ENCODE measurements at places on chromosomes 2 and 18. TPM values are rescaled to one million over a fixed set of nuclear protein-coding genes. Genes with fewer than 3 reads are reported as not detected.

DNA sequence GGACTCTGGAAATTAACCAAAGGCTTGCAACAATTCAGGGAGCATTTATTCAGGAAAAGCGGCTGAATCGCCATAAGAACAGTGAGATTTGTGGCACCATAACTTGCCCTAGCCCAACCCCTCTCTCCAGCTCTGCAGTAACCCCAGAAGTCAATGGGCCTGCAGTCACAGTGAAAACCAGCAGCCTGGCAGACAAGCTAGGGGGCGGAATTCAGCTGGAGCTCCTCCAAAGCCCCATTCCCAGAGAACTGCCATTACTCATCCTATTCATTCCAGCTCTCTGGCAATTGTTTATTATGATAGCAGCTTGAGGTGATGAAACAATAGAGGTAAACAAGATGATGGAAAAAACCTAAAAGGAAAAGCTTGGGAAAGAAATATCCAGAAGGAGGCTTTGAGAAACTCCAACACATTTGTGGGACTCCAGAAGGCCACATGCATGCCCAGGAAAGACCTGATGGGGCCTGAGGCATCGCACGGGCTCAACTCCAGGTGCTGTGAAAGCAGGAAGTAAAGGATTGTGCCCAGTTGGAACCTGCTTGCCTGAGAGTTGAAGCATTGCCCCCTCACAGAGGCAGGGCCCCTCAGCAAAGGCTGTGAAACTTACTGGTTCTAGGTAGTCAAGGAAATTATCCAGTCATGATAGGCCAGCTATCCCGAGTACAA, 126.7 kb downstream of the TWIST2 start:
- no peak for DNase-seq

The CYP27C1 gene
- total RNA-seq, result not detected

DNA sequence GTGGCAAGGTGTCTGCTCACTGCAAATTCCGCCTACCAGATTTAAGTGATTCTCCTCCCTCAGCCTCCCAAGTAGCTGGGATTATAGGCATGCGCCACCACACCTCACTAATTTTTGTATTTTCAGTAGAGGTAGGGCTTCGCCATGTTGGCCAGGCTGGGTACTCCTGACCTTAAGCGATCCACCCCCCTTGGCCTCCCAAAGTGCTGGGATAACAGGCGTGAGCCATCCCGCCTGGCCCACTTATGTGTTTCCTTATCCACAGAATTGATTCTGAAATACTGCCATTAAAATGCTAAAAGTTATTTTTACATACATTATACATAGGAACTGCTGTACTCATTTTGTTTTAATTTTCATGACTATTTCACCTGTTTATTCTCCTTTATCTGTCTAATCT, 529.7 kb upstream of the CDH7 start:
- no peak for DNase-seq

The NYAP2 gene
- not detected for total RNA-seq

The TM4SF20 gene
- total RNA-seq, result not detected

Data from activated naive CD8-positive, alpha-beta T cell treated with anti-CD3 and anti-CD28 coated beads for 36 hours (primary cell).